Uterus (tissue), 4 donors: ENCODE measurements at places on chromosomes 2 and 18. TPM values are rescaled to one million over a fixed set of nuclear protein-coding genes. Genes with fewer than 3 reads are reported as not detected.
A peak's percentile ranks its signal among the peaks of the same experiment; 100 is the strongest.

The WDR7 gene
- total RNA-seq = 19.2 TPM

The CNDP1 gene
- total RNA-seq = 1.0 TPM

The MC4R gene
- total RNA-seq = 0.41 TPM

The TTC31 gene
- 29.2 TPM for total RNA-seq

The OBSL1 gene
- total RNA-seq = 98.6 TPM

The TCF7L1 gene
- total RNA-seq = 10.2 TPM

The REG3G gene
- total RNA-seq = not detected

The TMEM178A gene
- total RNA-seq = not detected

The STPG4 gene
- not detected for total RNA-seq

The LIMS4 gene
- total RNA-seq = 5.6 TPM

- DNase-seq = no peak
Observed at GRCh38 chr2:71789556-71790204, 336.3 kb downstream of the DYSF start.

DNA sequence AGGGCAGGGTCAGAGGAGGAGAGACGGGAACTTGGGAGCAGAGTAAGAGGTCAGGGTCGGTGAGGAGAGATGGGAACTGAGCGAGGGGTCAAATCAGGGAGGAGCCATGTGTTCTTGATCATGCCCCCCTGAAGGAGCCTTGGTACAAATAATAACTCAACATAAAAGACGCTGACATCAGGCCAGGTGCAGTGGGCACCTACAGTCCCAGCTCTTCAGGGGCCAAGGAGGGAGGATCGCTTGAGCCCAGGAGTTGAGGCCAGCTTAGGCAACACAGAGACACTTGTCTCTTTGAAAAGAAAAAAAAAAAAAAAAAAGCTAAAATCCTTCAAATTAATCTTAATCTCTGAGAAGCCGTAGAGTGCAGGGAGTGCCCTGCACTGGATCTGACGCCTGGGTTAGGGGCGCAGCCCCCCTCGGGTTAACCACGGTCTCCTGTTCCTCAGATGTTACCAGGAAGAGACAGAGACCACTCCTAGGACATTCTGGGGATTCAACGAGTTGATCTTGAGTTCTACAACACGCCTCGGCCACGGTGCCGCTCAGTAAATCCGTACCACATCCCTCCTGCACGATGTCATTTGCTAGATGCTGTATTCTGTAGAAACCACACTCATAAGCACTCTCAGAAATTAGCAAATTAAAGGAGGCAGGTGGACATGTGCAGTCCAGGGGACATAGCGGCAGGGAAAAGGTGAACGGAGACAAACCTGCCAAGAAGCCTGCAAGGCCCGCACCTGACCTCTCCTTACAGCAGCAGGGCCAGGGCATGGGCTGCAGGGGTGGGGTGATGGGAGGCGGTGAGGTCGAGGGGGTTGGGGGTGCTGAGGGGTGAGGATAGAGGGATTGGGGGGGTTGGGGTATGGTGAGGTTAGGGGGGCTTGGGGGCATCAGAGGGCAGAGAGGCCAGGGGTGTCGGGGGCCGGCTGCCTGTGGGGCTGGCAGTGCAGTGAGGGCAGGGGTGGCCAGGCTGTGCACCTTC is 29.2 kb downstream of the SLC66A2 start:
- peak; percentile 4 for DNase-seq

DNA sequence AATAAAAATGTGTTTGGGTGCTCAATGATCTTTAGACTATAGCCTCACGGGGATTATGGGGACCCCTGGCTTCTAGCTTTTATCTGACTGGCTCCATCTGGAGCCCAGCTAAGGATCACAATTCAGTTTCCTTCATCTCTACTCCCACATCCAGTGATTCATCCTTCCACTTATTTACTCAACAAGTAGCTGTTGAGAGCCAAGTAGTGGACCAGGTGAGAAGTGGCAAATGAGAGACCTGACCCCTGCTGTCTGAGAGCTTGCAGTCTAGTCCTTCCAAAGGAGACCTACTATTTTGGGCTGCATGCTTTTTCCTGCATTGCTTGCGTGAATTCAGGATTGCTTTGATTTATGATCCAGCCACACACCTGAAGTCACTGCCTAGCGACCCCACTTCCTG is 10.7 kb upstream of the DSG3 start:
- DNase-seq = no peak

DNA sequence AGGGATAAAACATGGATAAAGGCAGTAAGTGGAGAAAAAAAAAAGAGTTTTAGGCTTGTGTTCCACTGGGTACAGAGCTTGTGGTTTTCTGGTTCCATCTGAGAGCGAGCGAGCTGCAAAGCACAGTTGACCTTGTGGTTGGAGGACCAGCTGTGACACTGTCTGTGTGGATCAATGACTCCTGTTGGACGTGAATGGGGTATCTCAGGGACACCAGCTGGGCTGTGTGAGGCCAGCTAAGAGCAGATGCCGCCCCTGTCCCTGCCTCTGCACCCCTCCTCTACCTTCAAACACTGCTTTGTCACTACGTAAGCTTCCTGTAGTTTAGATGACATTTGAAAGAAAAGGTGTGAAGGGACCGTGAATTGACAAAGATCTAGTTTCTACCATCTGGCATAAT is 67.8 kb downstream of the QPCT start:
- DNase-seq = no peak

DNA sequence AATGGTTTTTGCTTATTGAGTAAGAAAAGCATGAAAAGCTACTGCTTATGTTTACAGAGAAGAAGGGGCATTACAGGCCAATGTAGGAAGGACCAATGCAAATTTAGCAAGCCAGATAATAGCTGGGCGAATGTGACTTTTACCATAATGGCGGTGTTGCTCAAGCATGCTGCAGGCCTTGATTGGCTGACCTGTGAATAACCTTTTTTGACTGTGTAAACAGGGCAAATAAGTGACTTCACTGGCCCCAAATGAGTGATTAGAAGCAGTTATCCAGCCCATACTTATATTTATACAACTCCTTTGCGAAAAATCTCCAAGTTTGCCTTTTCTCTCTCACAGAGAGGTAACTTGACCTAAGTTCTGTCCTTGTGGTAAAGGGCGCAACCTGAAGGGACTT is 146.9 kb downstream of the SP3 start:
- DNase-seq = no peak

- peak; percentile 89 for DNase-seq
Observed at GRCh38 chr2:102050854-102051391, 59.2 kb downstream of the IL1R2 start.

DNA sequence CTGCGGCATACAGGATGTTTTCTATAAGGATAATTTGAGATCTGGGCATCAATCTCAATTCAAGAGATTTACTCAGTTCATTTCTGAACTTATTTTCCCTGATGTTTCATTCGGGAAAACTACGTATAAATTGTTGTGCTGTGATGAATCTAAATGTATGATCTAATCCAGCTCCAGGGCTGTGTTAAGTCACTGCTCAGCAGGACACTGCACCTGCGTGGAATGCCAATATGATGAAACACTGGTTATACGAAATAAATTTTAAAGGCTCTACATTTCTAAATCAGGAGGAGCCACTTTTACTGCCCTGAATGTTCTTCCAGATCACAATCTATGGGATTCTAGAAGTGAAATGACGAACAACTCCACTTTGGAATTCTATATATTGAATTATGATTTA is 259.0 kb downstream of the HNMT start:
- DNase-seq = no peak

- DNase-seq = no peak
Observed at GRCh38 chr18:78543201-78543725, 436.4 kb upstream of the SALL3 start.

DNA sequence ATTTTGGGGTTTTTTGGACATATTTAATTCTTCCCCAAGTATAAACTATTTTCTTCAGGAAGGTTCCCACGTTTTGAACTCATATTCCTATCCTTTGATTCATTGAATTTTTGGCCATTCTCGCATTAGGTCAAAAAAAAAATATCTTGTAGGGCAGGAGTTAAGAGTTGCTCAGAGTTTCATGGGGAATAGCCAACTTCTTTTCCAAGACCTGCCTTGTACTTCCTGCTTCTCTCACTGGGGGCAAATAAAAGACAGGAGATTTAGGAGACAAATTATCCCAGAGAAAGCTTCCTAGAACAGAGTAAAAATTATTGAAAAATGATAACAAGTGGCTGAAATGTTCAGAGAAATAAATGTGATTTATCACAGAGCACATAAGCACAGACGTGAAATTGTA is 55.2 kb upstream of the BCL11A start:
- DNase-seq = no peak

GRCh38 chr18:47251289-47252120 is at the start of gene SKOR2:
Gene SKOR2 (minus strand): TSS chr18:47251660. CDS start chr18:47249183, 2,477 bp downstream.
- no peak for DNase-seq

DNA sequence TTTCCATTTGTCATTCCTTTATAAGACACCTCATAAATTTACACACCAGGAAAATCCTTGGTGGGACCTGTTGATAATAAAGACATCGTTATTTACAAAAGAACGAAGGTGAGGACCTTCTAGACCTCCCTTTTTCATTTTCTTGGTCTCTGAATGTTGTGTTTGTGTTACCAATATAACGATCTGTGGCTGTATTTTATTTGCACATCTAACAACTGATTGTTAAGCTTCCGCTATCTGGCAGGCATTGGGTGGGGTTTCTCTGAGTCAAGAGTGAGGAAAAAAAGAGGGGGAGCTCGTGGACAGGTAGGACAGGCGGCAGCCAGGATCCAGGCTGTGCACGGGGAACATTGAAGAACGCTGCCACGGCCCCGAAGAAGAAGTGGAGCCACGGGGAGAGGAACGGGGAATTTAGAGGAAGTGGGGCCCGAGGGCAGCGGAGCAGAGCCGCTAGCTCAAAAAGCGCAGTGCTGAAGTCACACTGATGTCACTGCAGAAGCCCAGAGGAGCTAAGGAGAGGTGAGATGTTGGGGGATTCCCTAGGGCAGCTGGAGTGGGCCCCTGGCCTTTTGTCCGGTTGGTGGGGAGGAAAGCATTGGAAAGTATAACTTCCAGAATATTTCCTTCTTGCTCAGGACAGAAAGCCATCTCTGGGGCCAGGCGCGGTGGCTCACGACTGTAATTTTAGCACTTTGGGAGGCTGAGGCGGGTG is 20.9 kb upstream of the DNMT3A start:
- DNase-seq = no peak

DNA sequence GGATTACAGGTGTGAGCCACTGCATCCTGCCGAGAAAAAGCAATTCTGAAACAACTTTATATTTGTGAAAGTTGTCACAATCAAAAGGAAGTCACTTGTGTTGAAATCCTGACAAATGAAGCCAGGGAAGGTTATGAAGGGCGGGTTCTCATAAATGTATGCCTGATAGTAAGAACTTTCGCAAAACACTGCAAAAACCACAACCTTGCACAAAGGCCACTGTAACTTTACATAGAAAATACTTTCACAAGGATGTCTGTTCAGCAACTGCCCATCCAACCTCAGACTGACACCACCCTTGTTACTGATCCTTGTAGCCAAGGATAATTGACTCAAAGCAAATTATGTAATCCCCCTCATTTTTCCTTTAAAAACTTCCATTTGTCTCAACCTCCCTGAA is 90.6 kb downstream of the SLC4A3 start:
- no peak for DNase-seq

- no peak for DNase-seq
Observed at GRCh38 chr2:194619366-194619765, 1037.7 kb upstream of the SLC39A10 start.
